ENCODE measurements at places on chromosomes 2 and 18.

- no peak for ATAC-seq
Measured at GRCh38 chr2:239247401-239248245, 153.2 kb downstream of the HDAC4 start.

DNA sequence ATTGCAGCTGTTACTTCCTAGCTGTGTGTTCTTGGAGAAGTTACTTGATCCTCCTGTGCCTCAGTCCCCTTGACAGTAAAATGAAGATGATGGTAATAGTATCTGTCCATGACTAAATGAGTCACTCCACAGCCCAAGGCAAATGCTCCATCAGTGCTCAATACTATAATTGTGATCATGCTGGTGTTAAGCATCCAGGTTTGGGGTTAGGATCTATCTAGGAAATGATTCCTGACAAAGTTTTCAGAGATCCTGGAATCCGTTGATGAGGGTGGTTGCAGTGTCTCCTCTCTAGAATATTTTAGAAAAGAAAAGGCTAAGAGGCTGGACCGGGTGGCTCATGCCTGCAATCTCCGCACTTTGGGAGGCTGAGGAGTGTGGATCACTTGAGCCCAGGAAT lies 2.7 kb upstream of the PRELID3A start:
- no peak for ATAC-seq

- peak; percentile 28 for ATAC-seq
Measured at GRCh38 chr2:45888167-45888566, 236.7 kb downstream of the PRKCE start.

DNA sequence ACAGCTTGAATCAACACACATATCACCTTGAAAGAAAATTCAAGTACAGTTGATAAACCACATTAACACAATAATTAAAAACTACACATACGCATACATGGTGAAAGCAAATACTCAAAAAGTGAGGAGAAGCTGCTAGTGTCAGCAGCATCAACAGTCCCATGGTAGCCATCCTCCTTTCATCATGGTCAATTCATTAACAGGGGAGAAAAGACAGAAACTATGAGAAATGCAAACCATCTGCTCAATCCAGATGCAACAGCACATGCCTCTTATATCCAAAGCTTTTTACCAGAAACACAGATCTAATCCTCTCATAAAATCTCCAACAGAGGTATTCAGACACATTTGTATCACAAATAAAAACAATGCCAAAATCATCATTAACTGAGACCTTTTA lies 81.9 kb upstream of the CHRNA1 start:
- ATAC-seq = no peak

DNA sequence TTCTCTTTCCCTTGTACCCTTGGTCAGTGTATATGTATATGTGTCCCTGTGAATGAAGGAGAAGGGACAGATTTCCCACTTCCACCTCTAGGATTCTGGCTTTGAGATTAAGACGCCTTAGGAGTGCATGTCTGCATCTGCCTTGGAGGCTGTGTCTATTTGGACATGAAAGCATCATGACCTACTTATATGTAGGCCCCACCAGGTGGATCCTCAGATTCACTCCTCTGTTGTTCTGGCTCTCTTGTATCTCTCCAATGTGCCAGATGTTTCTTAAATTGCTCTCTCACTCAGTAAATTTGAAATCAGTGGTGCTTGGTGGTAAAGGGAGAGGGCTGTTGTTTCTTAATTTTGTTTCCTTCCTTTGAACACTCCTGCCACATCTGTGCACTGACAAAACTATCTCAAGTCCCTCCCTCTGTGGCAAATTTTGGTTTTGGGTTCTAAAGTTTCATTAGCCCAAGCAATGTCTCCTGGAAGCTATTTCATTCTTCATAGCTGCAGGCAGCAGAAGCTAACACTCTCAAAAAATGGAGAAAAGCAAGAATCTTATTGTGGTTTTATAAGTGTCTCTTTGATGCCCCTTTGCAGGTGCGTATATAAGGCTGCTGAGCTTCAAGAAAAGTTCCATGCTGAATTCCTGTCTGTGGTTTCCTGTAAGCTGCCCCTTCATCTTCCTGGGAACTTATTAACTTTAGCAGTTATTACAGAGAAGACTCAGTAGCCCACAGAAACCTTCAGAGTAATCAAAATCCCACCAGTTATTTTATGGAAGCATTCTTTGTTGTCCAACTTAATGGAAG lies 179.7 kb upstream of the SETBP1 start:
- no peak for ATAC-seq

DNA sequence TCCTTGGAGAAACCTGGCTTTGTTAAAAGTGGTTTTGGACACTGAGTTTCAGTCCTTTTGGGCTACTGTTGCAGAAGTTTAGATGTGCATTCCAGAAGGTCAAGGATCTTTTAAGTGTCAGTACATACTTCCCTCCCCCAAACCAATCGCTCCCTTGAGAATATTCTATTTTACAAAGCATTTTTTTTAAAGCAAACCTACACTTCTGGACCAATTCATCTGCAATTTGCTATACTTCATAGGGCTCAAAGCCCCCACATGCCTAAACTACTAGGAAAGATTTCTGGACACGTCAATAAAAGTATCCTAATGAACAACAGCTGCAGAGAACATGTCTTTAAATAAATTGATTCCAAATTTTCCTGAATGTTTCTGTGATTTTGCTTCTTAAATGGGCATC lies 157.6 kb downstream of the RDH14 start:
- no peak for ATAC-seq

GRCh38 chr18:63177919-63178821 lies 141.4 kb downstream of the BCL2 start:
- peak; percentile 84 for ATAC-seq

DNA sequence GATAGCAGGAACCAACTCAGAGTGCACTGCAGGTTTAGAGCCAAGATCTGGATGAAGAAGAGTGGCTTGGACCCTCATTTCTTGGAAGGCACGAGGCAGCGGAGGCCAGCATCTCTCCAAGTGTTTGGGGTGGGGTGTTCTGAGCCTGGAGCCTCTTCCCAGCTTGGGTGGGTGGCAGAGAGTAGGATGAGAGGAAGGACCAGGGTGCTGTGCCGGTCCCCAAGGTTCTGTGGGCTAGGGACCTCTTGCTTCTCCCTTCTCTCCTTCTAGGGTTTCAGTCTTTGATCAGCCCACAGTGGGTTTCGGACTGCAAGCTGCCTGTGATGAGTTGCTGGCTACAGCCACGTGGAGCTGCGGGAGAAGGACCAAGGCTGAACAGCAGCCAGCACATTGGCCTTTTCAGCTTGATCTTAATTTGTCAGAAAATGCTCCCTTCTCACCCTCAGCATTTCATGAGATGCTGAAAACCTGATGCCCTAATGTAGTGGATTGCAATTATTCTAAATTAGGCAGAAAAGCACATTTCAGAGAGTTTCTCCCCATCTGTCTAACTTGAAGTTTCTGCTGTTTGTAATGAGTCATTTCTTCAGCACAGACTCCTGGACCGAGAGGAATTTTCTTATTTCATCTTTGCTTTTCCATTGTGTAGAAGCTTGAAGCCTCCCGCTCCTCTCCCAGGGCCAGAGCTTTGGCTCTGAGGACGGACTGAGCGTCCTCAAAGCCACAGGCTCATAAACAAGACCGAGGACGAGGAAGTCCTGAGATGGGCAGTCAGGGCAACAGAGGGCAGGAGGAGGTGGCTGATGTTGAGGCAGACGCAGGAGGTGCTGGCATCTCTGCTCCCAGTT lies 99.1 kb upstream of the HDAC4 start:
- ATAC-seq = peak; percentile 14

GRCh38 chr2:72006188-72006736 lies 141.4 kb downstream of the CYP26B1 start:
- ATAC-seq = no peak

DNA sequence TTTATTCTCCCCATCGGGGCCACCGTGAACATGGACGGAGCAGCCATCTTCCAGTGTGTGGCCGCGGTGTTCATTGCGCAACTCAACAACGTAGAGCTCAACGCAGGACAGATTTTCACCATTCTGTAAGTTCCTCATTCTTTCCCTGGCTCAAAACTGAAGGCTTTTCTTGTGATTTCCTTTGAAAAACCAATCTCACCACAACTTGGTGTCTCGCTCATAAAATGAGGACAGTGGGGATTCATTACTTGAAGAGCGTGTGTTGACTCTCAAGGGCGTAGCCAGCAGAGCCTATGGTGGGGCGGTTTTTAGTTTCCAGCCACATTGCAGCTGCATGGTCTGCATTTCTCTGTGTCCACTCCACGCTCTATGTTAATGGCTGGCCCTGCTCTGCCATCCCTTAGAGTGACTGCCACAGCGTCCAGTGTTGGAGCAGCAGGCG lies 29.0 kb downstream of the SLC1A4 start:
- peak; percentile 34 for ATAC-seq

- ATAC-seq = no peak
Measured at GRCh38 chr2:48713647-48714046, 41.9 kb downstream of the LHCGR start.

DNA sequence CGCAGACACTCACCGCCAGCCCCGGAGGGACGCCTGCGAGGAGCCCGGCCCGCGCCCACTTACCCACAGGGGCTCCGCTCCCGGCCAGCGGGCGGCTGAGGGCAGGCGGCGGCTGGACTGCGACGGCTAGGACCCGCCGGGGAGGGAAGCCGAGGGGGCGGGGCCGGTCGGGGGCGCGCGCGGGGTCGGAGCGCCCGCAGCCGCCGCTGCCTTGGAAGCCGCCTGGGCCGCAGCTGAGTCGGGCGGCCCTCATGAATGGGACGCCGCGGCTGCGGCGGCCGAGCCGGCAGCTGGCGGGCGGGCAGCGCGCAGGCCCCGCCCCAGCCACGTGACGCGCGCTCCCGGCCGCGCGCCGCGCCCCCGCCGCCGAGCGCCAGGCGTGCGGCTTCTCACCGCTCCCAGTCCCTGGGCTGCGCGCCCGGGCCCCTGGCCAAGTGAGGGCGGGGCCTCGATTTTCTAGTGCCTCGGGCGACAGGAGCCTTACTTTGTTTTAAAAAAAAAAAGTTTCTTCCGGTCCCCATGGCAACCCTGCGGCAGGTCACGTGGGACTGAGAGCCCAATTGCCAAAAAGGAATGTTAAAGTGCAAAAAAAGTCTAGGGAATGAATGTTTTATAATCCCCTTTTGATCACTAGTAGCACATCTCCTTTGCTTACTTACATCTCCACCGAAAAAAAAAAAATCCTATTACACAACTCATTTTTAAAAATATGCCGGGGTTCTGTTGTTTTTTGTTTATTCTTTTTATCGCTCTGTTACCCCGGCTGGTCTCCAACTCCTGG lies at the start of gene LPIN2:
TSS of gene LPIN2 (minus strand) at position 121 of the 781 bp plus-strand sequence. CDS start 52,304 bp downstream, outside the sequence.
- ATAC-seq = peak; percentile 94

DNA sequence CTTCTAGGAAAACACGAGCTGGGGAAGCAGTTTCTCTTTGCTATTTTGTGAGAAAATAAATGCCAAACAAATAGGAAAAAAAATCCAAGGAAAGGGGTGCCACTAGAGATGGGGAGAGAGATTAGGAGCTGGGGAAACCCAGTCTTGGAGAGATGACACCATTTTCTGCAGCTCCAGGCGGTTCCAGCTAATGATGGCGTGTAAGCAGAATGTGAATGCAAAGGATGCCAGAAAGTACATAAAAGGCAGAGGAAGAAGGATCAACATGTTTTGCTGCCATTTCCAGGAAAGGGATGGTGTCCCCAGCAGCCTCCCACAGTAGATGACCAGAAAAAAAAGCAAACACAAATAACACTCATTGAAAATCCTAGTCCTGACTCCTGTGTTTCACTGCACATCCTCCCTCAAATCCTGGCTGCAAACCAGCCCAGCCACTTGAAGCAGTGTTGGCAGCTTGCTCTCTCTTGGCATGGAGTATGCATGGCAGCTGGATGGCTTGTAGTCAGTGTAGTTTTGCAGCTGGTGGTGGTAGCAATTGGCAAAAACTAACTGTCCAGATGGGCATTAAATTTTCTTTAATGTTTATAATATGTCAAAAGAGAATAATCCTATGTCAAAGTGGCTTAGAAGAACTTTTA lies 93.6 kb downstream of the FTCDNL1 start:
- no peak for ATAC-seq

DNA sequence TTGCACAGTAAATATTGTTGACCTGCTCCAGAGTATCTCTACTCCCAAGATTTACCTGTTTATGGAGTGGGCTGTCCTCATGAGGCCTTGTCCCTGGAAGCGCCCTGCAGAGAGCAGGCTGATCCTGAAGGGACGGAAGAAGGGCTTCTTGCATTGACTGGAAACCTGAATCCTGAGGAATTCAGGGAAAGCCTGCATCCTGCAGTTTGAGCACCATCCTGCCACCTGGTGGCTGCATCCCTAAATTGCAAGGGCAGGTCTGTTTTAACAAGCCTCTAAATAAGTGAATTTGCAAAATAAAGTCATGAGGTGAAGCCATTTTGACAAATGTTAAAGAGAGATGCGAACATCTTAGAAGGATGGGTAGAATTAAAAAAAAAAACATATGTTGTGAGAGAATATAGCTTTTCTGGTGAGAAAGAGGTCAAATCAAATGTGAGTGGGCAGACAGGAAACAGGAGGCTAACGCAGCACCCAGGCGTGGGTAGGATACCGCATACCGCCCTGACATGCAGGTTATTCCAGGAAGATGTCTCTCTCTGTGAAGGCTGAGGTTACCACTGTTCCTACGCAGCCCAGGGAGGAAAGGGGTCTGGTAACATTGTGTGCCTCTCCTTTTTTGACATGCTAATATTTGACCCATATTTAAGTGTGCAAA lies 754.9 kb downstream of the RNF144A start:
- no peak for ATAC-seq

GRCh38 chr18:56374007-56374655 lies 264.3 kb downstream of the TXNL1 start:
- no peak for ATAC-seq

DNA sequence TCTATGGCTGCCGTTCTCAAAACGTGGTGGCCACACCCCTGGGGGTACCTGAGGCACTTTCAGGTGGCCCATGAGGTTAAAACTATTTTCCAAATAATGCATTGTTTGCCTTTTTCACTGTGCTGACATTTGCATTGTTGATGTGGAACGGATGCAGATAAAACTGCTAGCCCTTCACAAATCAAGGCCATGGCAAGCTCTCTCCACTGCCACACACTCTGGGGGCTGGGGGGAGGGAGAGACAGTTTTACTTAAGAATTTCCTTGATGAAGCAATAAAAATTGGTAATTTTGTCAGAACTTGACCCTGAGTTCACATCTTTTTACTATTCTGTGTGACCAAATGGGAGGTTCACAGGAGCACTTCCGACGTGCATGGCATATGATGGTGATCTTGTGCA lies 22.0 kb upstream of the TGIF1 start:
- no peak for ATAC-seq

GRCh38 chr2:17756668-17757067 lies 2.7 kb downstream of the GEN1 start:
- no peak for ATAC-seq

GRCh38 chr2:215711471-215712034 lies 275.7 kb upstream of the FN1 start:
- peak; percentile 12 for ATAC-seq

DNA sequence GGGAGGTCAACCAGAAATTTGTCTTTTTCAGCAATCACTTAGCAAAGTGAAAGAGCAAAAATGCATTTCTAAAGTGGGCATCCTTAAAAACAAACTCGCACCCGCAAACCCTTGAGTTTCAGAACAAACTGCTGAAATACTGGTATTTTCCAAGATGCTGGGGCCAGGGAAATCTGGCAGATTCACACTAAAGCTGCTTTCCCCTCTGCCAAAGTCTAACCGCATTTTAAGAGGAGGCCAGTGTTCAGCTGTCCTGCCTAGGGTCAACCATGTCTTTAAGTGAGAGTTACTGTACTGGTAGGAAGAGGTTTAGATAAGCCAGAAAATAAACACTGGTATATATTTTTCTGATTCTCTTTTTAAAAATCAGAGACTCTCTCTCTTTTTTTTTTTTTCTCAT lies 55.9 kb downstream of the ACVR1 start:
- ATAC-seq = no peak

- no peak for ATAC-seq
Measured at GRCh38 chr18:57122936-57123510, 23.9 kb upstream of the BOD1L2 start.

GRCh38 chr18:21914739-21915319 lies 174.2 kb downstream of the MIB1 start:
- ATAC-seq = no peak

Measured in gastroesophageal sphincter (tissue), 4 donors.